ENCODE measurements at places on chromosomes 4 and X.

DNA sequence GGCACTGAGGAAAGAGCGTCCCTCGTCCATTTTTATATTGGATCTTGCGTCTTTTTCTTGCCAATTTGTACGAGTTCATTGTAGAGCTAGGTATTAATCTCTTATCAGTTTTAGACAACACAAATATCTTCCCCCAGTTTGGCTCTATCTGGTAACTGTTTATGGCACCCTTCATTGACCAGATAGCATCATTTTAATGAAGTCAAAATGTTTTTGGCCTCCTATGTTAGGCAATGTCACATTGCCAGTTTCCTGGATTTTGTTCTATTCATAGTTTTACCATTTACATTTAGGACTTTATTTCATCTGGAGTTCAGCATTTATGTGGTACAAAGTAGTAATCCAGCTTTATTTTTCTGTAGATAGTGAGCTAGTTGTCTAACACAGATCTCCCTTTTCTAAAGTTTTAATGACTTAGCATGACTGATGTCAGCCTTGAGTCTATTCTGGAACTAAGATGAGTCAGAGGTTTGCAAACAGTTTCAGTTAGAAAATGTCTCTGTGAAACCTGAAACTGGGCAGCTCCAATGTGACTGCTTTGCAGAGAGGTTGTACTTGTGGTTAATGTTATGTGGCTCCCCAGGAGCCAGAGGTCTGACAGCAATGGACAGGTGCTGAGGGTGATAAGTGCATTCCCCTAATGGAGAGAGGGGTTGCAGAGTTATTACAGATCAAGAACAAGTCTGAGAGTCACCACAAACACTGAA is 5.3 kb upstream of the STBD1 start:
- peak; percentile 86 for DNase-seq

GRCh38 chr4:94947681-94948108 is 189.9 kb downstream of the BMPR1B start:
- no peak for DNase-seq

- no peak for DNase-seq
These were observed 3.4 kb downstream of the HOPX start for GRCh38 chr4:56677711-56678110.

DNA sequence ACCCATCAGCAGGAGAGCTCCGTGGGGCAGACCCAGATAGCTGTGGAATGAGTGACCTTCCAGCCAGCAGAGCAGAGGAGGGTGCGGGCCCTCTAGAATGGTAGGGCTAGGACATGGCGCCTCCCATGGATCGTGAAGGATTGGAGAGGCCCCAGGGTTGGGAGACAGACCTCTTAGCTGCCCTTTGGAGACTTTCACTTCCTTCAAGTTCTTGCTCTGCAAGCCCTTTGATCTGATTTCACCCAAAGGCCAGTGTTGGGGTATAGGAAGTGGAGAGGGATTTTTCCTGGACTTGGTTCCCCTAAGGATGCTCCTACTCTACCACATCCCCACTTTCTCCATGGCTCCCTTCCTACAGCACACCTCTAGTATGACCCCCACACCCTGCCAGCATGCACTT is 3.0 kb downstream of the SASH3 start:
- no peak for DNase-seq

GRCh38 chr4:175954685-175955084 is 111.0 kb upstream of the WDR17 start:
- no peak for DNase-seq

DNA sequence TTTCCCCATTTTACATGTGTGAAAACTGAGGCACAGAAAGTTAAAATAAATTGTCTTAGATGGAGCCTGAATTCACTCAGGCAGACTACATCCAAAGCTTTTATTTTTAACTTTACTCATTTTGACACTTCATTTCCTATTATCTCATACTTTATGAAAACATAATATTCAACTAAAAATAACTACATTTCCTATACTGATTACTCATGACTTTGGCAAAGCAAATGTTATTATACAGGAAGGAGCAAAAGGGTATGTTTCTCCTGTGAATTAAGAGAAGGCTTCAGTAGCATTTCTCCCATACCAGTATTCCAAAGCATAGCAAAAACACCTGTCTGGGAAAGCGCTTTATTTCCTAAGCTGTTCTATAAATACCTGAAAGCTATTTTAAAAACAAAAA is 178.6 kb downstream of the ADAMTS3 start:
- no peak for DNase-seq

DNA sequence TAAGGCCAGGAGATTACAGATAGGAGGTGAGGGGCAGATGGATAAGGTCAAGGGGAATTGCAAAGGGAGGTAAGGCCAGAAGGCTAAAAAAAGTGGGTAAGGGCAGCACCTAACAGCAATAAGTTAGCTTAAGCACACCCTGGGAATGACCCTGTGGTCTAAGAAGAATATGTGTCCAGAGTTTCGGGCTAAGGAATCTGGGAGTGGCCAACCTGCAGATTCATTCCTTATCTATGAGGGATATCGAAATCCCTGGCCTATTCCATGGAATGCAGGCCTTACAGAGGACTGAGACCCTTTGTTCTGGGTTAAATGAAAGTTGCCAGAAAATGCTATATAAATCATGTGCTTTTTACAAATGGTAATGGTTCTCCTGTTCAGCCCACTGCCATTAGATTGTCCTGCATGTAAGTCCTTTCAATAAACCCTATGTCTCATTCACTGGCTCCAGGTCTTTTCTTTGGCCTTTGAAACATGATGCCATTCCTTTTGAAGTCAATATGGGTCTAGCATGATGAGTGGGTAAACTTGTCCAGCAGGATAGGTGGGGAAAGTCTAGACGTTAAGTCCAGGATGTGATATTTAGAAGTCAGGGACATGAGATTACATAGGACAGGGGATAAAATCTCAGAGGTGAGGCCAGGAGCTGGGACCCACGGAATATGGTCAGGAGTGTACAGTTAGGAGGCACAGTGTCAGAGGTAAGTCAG is 226.2 kb downstream of the TACR3 start:
- DNase-seq = no peak

DNA sequence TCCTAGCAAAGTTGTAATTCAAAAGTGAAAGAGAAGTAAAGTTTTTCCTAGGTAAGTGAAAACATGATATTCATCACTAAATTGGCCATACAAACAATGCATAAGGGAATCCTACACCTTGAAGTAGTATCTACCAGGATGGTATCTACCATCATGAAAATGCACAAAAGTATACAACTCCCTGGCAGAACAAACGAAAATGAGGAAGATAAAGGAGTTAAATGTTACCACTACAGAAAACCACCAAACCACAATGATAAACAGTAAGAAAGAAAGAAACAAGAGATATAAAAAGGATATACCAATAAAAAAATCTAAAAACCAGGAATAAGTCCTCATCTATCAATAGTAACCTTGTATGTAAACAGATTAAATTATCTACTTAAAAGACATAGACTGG is 26.9 kb downstream of the GK2 start:
- DNase-seq = no peak

GRCh38 chrX:41302370-41302769 is 31.6 kb upstream of the DDX3X start:
- DNase-seq = no peak

- DNase-seq = no peak
These were observed 192.3 kb upstream of the ANKRD50 start for GRCh38 chr4:124904723-124905388.

- no peak for DNase-seq
These were observed 14.3 kb upstream of the FAM3A start for GRCh38 chrX:154530286-154530685.

DNA sequence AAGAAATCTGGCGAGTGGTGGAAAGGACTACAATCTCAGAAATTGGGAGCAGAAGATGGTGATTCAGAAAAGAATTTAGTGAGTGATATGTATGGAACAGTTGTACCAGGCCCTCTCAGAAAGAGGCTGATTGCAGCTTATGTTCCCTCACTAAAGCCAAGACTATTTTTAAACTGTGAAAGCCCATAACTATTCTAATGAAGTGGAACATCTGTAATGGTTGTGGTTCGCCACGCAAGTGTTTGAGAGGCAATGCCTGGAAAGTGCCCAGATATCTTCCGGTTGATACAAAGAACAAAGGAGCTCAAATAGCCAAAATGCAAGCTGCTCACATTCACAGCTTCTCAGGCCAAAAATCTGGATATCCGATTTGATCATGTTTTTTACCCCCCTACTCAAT is 1250.7 kb downstream of the RAPGEF2 start:
- no peak for DNase-seq

DNA sequence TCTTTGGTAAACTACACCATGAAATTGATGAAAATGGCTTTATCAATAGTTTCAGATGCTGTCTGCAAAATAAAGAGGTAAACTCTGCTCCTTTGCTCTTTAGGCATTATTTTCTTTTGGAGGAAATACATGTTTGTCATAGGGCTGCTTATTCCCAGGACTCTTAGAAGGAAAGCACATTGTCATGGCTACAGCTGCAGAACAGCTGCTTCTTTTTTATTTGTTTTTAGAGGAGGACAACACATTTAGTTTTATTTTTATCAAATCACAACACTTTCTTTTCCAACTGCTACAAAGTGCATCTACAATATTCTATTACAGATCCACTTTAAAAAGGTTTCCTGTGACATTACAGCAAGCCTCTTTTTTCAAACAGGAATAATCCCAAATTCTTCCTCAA is 12.7 kb upstream of the HPF1 start:
- DNase-seq = no peak

DNA sequence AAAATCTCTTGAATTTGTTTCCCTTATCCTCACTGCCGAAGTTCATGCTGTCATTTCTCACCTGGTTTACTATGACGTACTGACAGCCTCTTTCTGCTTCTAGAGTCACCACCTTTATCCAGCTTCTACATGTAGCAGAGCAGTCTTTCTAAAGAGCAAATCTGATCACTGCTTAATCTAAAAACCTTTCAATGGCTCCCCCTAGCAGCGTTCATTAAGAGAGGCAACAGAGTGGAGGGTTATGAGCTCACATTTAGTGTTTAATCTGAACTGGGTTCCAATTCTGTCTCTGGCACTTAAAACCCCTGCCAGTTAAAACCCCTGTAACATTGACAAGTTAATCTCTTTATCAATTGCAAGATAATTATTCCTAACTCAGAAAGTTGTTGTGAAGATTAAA is 4.4 kb downstream of the RBPJ start:
- no peak for DNase-seq

DNA sequence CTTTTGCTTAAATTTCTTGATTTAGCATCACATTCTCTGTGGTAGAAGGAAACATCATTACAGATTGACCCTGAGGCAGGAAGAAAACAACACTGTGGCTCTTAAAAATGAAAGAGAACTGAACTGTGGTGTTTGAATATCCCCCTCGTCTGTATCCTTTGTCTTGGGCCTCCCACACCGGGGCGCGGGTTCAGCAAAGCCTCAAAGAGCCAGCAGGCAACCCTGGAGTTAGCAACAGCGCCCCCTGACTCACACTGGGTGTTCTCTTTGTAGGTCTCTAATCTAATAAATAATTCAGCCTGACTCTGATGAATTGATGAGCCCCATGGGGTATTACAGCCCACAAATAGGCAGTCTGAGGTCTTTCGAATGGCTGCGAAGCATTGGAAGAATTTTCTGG is 46.1 kb upstream of the CTSO start:
- no peak for DNase-seq

DNA sequence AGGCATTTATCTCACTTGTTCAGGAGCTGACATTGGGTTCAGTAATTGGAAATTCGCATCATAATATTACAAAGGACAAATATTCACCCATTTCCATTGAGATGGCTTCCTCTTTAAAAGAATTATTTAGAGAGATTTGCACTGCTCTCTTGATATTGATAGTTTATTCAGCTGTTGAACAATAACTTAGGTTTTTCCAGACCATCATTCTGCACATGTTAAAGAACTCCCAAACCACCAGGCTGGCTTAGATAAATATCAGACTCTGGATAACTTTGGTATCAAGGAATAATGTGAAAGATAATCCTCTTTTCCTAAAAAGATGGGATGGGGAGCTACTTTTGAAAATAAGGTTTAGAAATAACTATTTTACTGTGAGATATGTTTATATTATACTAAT is 154.0 kb downstream of the GASK1B start:
- DNase-seq = no peak

DNA sequence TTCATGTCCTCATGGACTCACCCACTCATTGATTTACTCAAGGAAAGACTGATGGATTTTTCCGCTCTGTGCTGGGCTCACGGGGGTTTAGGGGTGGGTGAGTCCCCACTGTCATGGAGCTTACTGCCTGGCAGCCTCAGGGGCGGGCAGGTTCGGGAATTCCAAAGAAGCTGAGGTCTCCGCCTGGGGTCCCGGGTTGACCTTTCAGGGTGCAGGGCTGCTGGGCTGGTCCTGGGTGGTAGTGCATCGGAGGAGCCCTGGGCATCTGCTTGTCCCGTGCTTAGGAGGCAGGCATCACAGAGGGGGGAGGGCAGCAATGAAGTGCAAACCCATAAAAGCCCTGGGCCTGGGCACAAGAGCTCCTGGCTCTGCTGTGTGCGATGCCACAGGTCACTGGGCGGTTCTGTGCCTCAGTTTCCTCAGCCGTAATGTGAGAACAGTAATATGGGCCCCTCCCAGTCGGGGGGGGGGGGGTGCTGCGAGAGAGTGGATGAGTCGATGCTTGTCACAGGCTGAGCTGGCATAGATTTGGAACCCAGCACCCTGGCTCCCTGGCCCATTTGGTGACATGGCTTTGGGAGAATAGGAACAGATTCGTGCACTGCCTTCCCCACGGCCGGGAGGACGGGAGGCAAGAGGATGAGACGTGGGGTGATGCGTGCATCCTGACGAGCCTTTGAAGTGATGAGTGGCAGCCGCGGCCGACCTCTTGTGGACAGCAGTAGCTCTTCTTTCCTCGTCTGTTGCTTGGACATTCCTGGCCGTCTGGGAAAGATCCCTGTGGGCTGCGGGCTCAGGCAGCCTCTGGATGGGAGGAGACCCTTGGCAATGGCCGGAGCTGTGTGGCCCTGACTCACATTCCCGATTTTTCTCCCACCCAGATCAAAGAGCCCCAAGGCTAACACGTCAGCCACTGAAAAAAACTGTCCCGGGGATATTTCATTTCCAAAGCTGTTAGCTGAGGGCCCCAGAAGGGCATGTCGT is 42.0 kb downstream of the PSAPL1 start:
- DNase-seq = no peak

DNA sequence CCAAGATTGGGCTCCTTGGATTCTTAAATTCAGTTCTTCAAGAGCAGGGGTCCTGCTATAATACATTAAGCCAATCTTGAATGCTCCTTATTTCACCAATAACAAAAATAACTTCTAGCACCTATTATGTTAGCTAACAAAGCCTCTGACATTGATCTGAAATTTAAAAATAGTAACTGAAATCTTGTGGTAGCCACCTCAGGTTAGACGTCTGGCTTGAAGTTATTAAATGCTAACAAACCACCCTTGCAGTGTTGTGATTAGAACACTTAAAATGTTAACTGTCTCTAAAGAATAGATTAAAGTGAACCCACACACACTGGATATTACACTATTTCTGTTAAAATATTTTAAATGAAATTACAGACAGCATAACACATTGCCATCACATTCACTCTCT is 49.8 kb upstream of the LGI2 start:
- DNase-seq = no peak

GRCh38 chrX:19121898-19122640 is at the start of gene ADGRG2:
TSS of gene ADGRG2 (minus strand) at chrX:19122468. CDS start at chrX:19068834, 53,634 bp downstream.
- peak; percentile 28 for DNase-seq

- no peak for DNase-seq
These were observed 8.6 kb downstream of the GPM6B start for GRCh38 chrX:13808293-13808692.

GRCh38 chr4:102585329-102585728 is 84.2 kb downstream of the NFKB1 start:
- no peak for DNase-seq
